ENCODE measurements at places on chromosomes 5 and 9. TPM values are rescaled to one million over a fixed set of nuclear protein-coding genes. Genes with fewer than 3 reads are reported as not detected.

Gene RUFY1
- 40.3 TPM for total RNA-seq

Gene NREP
- total RNA-seq = 89.1 TPM

Gene SEMA6A
- 9.3 TPM for total RNA-seq

Gene PPP3R2
- total RNA-seq = not detected

Gene SMIM33
- not detected for total RNA-seq

Gene DMRT3
- total RNA-seq = 0.47 TPM

Gene HTR1A
- not detected for total RNA-seq

Gene GABRA1
- total RNA-seq = not detected

Gene MBLAC2
- total RNA-seq = 4.4 TPM

Gene FOXE1
- total RNA-seq = 0.06 TPM

Gene SH2D3C
- total RNA-seq = 94.0 TPM

Gene CA9
- total RNA-seq = 0.15 TPM

Gene APBA1
- total RNA-seq = 15.2 TPM
